Right hindlimb (tissue), 1 donor: ENCODE measurements at places on chromosomes 2 and 18.
A peak's percentile ranks its signal among the peaks of the same experiment; 100 is the strongest.

DNA sequence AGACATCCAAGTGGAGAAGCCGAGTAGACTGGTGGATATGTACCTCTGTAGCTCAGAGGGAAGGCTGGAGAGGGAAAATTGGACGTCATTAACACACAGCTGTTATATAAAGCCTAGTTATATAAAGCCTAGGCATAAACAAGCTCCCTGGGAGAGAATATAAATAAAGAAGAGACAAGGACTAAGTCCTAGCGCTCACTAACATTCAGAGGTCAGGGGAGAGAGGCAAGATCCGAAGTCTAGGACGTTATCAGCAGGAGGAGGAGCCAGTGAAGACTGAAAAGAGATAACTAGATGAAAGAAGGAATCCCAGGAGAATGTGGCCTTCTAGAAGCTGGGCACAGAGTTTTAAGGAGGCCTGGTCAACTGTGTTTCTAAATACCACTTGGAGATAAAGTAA is 55.3 kb downstream of the NOL10 start:
- DNase-seq, result no peak

DNA sequence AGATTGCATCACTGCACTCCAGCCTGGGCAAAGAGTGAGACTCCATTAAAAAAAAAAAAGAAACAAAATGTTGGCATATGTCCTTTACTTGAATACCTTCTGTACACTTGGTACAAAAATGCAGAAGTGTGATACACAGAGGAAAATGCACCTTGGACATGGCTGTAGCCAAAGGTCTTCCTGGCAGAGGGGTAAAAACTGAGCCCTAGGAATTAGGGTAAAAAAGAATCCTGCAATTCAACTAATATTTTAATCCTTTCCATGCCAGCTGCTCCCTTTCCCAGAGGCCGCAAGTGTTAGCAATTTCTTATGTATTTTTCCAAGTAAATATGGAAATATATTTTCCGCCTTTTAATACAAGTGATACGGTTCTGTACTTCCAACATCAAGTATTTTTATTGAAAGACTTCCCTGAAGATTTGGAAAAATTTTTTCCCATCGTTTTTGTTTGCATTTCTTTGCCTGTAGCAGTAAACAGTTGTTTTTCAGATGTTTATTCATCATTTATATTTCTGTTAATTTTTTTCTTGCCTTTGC is 26.2 kb downstream of the KCNJ13 start:
- no peak for DNase-seq

DNA sequence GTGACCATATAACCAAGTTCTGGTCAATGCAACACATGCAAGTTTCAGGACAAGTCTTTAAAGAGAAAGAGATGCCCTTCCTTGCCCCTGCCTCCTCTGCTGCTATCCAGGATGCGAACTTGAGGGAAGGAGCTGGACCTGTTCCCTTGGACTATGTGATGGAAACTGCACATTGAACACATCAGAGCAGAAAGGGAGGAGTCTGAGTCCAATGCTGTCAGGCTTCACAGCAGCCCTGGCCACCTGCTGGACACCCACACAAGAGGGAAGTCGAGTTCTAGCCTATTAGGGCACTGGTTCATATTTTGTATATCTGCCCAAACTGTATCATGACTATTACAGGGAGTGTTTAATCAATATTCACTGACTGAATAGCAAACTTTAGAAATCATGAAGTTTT is 38.3 kb upstream of the TEX51 start:
- DNase-seq, result no peak

- peak; percentile 73 for DNase-seq
These were observed 45.7 kb downstream of the NDUFA10 start for GRCh38 chr2:239979243-239980023.

DNA sequence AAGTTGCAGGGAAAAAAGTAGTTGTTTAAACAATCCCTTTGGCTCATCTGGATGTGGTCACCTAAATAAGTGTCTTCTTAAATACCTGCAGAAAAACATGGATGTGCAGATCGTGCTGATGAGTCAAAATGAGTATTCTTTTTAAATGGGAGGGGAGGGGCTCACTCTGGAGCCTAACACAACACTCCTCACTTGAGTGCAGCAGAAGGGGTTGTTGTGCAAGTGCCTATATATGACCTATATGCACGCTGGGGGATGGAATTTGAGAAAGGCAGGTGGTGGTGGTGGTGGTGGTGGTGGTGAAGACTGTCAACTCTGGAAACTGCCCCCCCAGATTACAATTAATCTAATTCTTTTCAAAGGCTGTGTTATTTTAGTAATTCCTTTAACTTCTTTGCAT is 77.9 kb upstream of the FAM124B start:
- DNase-seq, result no peak

GRCh38 chr2:189527812-189528592 is 52.6 kb downstream of the SLC40A1 start:
- no peak for DNase-seq

GRCh38 chr2:207039225-207039624 is 99.9 kb downstream of the CPO start:
- no peak for DNase-seq

DNA sequence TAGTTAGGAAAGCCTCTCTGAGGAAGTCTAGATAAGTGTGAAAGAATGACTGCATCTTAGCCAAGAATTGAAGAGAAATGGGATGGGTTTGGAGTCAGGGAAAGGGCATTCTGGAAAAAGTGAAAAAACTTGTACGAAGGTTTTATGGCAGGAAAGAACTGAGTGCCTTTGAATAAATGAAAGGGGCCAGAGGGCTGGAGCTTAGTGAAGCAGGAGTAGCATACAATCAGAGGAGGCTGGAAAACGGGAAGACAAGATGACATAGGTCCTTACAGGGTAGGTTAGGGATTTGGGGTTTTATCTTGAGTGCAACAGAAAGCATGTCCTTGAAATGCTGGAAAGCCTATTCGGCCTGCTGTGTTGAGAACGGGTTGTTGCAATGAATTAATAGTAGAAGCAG is 152.6 kb upstream of the RND3 start:
- peak; percentile 35 for DNase-seq

- no peak for DNase-seq
These were observed 825.7 kb downstream of the SUCLG1 start for GRCh38 chr2:83633423-83633822.

DNA sequence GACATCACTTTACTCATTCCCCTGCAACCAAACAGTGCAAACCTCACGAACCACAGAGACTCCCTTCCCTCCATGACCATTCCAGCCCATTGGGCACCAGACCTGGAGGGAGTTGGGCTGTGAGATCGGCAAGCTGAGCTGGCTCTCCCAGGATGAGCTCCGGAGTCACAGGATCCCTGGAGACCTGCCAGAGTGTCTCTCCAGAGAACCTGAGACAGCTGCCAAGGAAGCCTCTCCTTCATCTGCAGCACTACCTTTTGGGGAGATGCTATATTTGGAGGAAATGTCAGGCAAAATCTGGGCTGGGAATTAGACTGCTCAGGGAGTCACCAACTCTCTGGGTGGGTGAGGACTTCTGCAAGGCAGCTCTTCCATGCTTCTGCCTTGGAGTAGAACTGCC is 417.4 kb downstream of the TNS1 start:
- DNase-seq, result no peak

DNA sequence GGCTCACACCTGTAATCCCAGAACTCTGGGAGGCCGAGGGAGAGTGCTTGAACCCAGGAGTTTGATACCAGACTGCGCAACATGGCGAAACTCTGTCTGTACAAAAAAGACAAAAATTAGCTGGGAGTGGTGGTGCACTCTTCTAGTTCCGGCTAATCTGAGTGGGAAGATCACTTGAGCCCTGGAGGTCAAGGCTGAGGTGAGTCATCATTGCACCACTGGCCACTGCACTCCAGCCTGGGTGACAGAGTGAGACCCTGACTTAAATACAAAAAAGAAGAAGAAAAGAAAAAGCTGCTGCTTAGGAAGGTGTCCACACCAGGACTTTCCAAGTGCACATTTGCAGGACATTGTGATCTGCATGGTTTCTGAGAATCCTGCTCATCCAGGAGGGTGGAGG is 16.4 kb downstream of the SKOR2 start:
- no peak for DNase-seq

DNA sequence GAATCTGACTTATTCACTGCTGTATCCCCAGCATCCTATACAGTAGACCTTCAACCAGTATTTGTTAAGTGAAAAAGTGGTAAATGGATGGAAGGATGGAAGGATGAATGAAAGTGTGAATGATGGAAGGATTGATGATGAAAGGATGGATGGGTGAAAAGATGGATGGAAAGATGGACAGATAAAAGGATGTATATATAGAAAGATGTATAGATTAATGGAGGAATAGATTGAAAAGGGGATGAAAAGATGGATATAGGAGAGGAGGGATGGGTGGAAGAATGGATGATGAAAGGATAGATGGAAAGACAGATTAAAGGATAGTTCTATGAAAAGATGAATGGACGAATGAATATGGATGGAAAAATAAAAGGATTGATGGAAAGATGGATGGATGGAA is 50.0 kb downstream of the PSD4 start:
- no peak for DNase-seq

DNA sequence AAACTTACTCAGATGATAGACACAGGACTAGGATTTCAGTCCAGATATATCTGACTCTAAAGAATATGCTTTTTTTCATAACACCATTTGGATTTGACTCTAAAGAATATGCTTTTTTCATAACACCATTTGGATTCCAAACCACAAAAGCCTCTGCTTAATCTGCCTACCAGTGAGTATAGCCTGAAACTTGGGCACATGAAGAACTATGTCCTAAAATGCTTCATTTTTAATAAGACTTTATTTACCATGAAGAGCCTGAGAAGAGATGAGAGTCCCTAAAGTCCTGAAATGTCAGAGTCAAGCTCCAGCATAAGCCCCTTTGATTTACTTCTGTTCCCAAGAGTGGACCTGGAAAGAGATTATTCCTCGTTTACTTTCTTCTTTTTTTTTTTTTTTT is 54.5 kb upstream of the STPG4 start:
- DNase-seq, result no peak

DNA sequence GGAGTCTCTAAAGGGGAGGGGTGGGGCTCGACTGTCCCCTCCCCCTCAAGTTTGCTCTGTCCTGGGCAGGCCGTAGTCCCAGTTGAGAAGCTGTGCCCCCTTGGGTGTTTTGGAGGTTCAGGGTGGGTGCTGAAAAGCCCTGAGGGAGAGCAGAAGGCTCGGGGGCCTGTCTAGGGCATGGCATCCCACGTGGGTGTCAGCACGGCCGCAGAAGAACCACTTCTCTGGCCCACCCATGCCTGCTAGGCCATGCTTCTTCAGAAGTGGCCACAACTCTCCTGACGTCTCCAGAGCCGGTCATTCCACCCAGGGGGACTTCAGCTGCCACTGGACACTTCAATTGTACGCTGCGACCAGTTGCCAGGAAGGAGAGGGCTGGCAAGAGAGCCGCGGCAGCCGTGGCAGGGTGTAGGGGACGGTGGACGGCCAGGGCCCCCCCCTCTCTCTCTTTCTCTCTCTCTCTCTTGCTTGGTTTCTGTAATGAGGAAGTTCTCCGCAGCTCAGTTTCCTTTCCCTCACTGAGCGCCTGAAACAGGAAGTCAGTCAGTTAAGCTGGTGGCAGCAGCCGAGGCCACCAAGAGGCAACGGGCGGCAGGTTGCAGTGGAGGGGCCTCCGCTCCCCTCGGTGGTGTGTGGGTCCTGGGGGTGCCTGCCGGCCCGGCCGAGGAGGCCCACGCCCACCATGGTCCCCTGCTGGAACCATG is at the start of gene INPP5D:
Gene INPP5D, plus strand, starts transcription at position 546 of the 704 bp plus-strand sequence. Its CDS starts 137 bp downstream, at position 683.
- no peak for DNase-seq

- DNase-seq, result no peak
These were observed 3.0 kb upstream of the ASB1 start for GRCh38 chr2:238423561-238424312.

DNA sequence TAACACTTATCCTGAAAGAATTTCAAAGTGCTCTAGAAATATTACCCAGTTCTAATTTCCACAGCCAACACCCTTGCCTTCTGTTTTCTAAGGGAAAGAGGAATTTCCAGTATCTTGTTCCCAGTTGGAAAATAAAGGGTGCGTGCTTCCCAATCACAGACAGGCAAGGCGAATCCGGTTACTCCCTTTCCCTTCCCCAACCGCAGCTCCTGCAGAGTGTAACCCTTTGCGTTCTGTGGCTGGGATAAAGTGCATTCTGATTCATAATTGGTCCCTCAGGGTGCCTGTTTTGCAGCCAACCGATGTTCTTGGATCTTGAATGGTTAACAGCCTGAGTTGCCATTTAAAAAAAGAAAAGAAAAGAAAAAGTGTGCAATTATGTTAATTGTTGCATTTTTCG is 40.6 kb upstream of the PGAP1 start:
- peak; percentile 55 for DNase-seq

DNA sequence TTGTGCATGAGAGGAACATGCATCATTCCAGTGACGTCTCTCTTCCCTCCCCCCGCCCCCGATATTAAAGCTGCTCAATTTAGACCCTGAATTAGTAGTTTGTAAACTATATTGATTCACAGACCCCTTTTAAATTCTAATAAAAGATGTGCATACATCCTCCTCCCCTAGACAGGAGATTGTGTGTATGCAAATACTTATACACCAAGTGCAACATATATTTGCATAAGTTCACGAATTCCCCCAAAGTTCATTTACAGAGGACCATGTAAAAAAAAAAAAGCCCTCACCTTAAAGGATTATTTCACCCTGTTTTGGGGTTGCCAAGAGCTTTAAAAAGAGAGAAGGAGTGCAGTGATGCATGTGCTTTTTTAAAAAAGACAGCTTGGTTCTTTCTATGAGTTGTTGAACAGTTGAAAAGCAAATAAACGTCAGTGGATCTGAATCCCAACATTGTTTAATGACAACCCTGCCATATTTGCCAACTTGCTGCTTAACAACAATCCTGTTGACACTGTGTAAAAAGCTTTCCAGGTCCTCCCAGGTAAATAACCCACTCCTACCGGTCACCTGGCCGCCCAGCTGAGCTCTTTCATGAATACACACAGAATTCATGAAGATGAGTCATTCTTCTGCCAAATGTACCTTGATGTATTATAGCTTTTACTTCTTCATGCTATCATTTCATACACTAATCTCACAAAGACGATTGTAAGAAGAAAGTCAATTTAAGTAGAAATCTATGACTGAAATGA is 211.5 kb downstream of the IKZF2 start:
- DNase-seq, result no peak

- DNase-seq, result no peak
These were observed 137.8 kb downstream of the PRKCE start for GRCh38 chr2:45789317-45789716.

DNA sequence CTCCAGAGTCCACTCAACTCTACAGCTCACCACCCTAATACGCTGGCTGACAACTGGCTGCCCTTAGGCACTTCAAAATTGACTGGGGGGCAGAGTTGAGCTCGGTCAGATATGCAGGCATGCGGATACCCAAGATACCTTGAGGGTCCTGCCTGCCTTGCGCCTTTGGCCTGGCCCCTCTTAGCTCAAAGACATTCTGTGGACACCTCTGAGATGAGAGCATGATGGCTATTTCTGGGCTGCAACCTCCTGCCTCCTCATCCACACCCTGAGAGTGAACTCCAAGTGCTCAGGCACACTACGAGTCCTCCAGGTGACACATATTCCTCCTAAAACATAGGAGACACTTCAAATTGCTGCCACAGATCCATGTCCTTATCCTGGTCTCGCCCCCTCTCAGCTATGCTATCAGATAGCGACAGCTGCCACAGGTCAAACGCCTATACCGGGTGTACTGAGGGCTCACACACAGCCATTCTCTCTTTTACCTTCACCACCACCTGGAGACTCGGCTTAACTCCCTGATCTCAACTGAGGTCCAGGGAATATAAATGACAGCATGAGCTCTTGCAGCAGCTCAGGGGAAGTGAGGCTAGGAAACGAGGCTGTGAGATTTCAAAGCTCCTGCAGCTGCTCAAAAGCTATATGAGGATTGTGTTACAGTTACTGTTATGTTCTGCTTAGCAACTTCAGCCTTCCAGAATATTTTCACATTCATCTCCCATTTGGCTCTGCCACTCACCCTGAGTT is 60.5 kb upstream of the TEX51 start:
- peak; percentile 55 for DNase-seq
